ENCODE measurements at places on chromosomes 6 and 20.

DNA sequence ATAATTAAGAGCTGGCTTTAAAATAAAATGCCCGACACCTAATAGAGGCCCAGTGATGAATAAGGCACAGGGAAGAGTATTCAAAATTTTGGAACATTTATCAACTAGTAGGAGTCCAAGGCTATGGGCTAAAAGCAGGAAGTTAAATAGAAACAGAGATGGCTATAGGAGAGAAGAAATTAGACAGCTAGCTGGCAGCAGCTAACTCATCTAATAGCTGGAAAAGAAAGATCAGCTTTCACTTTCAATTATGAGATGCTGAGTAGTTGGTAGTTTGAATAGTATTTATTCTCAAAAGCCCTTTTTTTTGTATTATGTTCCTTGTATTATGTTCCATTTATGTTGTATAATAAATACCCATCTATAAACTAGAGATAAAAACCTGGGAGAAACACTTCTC, 215.7 kb downstream of the SLC35F1 start:
- no peak for DNase-seq

- DNase-seq = peak; percentile 7
Measured at GRCh38 chr6:13624871-13625288, 9.7 kb downstream of the NOL7 start.

GRCh38 chr20:32149566-32150170, 40.2 kb downstream of the TM9SF4 start:
- DNase-seq = no peak

DNA sequence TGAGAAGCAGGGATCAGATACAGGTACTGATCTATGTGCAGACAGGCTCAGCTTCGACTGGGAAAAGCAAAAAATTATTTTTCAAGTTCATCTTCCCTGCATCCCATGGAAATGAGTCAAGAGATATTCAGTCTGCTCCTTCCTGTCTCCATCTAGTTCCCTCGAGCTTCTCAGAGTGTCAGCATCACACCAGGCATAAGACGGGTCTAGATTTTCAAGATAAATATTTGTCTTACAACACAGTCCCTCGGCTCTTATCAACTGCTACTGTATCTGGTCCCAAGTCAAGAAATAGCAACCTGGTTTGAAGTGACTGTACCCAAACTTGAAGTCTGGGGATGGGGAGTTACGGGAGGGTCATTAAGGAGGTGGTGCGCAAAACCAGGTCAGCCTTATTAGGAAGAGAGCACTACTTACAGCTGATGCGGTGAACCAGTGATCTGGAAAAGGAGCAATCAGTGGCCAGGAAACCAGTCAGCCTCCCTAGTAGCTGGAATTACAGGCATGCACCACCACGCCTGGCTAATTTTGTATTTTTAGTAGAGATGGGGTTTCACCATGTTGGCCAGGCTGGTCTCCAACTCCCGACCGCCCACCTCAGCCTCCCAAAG, 29.7 kb downstream of the ZMYND8 start:
- DNase-seq = no peak

DNA sequence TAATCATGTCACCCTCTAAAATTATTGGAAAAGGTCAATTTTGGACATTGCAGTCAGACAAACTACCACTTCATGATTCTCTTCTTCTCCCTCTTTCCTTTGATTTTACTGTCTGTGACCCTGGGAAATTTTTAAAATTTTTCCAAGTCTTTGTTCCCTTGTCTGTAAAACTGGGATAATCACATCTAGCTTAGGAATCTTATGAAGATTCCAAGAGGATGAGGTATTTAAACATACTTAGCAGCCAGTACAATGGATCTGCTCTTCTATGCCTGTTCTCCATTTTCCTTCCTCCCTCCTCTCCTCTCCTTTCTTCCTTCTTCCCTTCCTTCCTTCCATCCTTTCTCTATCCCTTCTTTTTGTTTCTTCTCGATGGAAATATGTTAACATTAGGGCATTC, 651.6 kb upstream of the MARCKS start:
- DNase-seq = no peak
